ENCODE measurements at places on chromosomes 16 and 17.

- no peak for DNase-seq
These were observed 17.6 kb upstream of the CYB5B start for GRCh38 chr16:69406780-69407331.

DNA sequence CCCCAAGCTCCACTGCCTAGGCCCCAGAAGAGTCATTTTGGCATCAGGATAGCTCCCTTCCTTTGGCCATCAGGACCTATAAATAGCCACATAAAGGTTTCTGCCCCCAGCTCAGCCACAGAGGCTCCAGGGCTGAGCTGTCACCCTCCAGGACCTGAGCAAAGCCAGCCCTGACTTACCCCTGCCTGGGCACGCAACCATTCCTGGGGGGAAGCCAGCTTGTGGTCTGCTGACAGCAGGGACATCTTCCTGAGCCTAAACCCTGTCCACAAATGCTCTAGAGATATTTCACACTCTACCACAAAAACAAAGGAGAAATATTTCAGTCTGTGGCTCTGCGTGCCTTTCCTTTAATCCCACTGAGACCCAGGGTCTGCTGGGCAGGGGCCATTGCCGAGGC lies 123.7 kb upstream of the CCL2 start:
- no peak for DNase-seq

DNA sequence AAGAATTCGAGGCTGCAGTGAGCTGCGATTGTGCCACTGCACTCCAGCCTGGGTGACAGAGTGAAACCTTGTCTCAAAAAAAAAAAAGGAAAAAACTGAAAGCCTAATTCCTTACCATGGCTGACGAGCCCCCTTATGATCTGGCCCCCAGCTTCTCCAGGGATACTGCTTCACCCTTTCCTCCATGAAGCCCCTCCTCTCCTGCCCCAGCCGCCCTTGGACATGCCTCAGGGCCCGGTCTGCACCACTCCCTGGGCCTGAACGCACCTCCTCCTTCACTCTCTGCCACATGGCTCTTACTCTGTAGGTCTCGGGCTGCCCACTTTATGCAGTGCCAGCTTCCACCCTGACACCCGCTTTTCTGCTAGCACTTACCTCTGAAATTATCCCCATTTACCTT lies 65.3 kb downstream of the COG7 start:
- DNase-seq = no peak

GRCh38 chr16:1323296-1324239 lies 9.9 kb upstream of the BAIAP3 start:
- no peak for DNase-seq

GRCh38 chr16:87163637-87164036 lies 153.6 kb downstream of the C16orf95 start:
- no peak for DNase-seq

GRCh38 chr16:58843675-58844074 lies 109.6 kb upstream of the GOT2 start:
- peak; percentile 45 for DNase-seq

GRCh38 chr17:55763856-55764255 lies 13.0 kb downstream of the PCTP start:
- DNase-seq = peak; percentile 59

GRCh38 chr17:17155568-17155967 lies 50.6 kb downstream of the PLD6 start:
- DNase-seq = no peak

- DNase-seq = peak; percentile 13
These were observed 48.5 kb downstream of the HAPSTR1 start for GRCh38 chr16:9139965-9140364.

GRCh38 chr17:48502901-48503300 lies 27.9 kb downstream of the HOXB1 start:
- DNase-seq = no peak

GRCh38 chr16:77424871-77425604 lies 9.8 kb downstream of the ADAMTS18 start:
- DNase-seq = no peak

DNA sequence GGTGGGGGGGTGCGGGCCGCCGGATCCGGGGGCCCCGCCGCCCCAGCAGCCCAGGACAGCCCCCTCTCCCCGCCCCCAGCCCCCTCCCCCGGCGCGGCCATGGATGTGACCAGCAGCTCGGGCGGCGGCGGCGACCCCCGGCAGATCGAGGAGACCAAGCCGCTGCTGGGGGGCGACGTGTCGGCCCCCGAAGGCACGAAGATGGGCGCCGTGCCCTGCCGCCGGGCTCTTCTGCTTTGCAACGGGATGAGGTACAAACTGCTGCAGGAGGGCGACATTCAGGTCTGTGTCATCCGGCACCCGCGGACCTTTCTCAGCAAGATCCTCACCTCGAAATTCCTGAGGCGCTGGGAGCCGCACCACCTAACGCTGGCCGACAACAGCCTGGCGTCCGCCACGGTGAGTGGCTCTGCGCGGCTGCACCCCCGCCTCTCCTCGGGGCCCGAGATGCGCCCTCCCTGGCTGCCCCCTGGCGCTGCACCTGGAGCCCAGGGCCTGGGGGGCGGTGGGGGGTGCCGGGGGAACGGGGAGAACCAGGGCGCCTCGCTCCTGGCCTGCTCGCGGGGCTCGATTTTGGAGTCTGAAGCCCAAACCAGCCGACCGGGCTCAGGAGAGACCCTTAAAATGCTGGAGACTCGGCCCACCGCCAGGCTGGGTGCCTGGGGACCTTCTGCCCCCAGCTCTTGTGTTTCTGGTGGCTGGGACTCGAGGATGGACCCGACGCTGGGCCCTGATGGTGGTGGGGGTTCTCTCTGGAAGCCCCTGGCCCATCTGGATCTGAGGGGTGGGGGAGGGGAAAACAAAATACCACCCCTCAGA lies 744 bp downstream of the CMIP start:
- DNase-seq = no peak

- DNase-seq = no peak
These were observed 19.6 kb downstream of the CPPED1 start for GRCh38 chr16:12784076-12784475.

DNA sequence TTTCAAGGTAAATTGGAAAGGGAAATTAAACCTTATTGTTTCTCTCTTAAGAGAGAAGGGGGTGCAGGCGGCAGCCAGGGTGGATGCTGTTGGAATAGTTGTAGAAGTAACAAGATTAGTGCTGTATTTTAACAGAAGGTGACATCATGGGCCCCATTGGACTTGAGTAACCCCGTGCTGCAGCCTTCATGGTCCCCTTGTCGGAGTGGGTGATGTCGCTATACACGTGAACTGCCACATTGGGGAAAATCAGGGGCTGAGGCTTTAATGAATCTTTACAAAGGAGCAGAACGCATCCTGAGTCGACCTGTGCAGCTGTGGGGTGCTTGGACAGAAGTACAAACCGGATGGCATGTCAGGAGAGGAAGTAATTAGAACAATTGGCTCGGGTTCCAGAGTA lies 3.2 kb downstream of the SNX11 start:
- no peak for DNase-seq

DNA sequence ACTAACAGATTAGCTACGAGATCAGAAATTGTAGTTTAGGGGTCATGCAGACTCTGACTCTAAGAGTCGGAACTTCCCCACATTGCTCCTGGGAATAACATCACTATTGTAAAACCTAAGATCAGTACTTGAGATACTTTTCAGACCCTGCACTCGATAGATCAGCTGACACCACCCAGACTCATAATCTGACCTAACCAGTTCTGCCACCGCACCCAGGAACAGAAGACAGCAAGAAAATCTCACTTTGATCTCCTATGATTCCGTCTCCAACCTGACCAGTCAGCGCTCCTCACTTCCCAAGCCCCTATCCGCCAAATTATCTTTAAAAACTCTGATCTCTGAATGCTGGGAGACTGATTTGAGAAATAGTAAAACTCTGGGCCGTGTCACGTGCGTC lies 27.2 kb upstream of the ASGR2 start:
- no peak for DNase-seq

GRCh38 chr17:40602445-40603443 lies 37.5 kb upstream of the CCR7 start:
- DNase-seq = no peak

GRCh38 chr17:42775534-42776098 lies 2.4 kb downstream of the VPS25 start:
- peak; percentile 52 for DNase-seq

GRCh38 chr17:83161298-83162034 lies 82.1 kb downstream of the METRNL start:
- DNase-seq = no peak

DNA sequence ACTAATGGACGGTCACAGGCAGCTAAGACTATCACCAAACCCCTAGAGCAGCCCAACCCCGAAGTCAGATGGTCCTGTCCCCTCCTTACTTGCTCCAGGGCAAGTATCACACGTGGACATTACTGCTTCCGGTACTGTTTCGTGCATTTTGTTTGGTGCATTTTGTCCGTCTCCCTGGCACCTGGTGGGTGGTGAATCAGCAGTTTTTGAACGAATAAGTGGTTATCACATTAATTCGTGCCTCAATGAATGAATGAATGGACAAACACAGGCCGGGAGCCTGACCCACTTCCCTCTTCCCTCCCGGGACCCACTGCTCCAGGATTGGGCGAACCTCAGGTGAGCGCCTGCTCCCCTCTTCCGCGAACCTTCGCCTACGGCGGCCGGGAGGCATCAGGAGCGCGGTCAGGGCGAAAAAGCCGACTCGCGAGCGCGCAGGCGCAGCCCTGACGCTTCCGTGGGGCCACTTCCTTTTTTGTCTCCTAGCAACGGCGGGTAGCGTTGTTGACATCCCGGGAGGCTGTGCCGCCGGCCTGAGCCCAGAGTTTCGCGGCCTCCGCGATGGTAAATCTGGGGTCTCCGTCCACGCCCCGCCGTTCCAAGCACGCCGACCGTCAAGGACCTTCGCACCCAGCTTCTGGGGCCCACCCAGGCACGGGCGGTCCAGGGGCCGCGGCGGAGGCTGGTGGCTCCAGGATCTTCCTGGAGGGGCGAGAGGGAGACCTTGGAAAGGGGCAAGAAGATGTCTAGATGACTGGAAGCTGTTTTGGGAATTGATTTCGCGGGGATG lies at the start of gene DYNLRB2:
TSS of gene DYNLRB2 (plus strand) at position 478 of the 790 bp plus-strand sequence. CDS start at position 562, 84 bp downstream.
- peak; percentile 90 for DNase-seq

GRCh38 chr17:80109713-80110446 lies 8.5 kb downstream of the GAA start:
- no peak for DNase-seq

GRCh38 chr17:6675201-6675825 lies 23.8 kb downstream of the C17orf100 start:
- no peak for DNase-seq

DNA sequence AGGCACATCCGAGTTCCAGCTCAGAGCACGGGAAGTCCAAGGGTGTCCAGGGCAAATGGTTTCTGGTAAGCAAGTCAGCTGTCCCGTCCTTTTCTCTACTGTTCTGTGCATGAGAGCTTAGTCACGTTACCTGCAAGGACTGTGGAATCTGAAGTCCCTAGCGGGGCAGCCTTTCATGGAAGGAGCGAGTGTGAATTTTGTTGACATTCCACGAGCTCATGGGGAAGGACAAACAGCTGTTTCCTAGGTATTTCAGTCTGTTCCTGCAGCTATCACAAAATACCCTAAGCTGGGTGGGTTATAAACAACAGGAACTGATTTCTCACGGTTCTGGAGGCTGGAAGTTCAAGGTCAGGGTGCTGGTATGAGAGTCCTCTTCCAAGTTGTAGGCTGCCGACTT lies 109.2 kb downstream of the SDR42E1 start:
- DNase-seq = no peak

- DNase-seq = no peak
These were observed 26.7 kb downstream of the PLD6 start for GRCh38 chr17:17179371-17179827.

GRCh38 chr16:89096768-89097391 lies 3.2 kb downstream of the ACSF3 start:
- no peak for DNase-seq

GRCh38 chr17:62708587-62708986 lies 81.1 kb downstream of the MRC2 start:
- no peak for DNase-seq

- DNase-seq = peak; percentile 88
These were observed 9.2 kb upstream of the PRKCB start for GRCh38 chr16:23826528-23827045.

GRCh38 chr17:44902135-44902760 lies 3.0 kb upstream of the EFTUD2 start:
- DNase-seq = no peak

DNA sequence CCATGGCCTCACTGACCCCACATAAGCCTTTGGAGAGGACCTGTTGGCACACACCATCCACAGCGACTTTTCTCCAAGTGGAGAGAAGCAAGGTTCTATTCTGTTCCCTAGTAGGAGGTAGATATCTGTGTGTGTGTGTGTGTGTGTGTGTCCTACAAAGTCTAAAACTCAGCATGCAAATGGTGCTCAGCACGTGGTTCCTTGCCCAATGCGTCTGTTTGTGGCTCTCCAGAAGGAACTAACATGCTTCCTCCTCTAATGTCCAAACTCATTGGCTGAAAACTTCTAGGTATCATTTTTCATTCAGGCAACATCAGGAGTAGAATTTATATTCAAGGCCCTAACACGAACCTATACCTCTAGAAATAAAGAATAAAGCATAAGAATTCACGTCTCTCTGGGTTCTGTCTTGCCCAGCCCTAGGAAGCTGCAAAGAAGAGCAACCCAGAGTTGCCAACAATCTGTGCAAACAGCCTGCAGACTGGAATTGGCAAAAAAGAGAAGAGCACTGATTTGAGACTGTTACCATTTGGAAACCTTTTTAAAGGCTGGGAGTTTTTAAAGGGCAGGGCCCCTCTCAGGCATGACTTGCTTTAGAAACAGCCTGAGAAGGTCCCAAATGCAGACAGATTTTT lies 25.5 kb downstream of the MAP3K14 start:
- DNase-seq = peak; percentile 82

DNA sequence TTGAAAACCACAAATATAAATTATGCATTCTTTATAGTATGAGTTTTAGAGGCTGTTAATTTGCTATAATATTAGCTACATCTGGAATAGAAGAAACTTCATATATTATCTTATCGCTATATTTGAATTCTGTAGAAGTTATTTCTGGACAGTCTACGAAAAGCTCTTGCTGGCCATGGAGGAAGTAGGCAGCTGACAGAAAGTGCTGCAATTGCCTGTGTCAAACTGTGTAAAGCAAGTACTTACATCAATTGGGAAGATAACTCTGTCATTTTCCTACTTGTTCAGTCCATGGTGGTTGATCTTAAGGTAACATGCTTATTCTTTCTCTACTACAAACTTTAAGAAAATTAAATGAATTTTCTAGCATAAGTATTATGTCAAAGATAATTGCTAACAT lies 96.8 kb downstream of the OMG start:
- no peak for DNase-seq

GRCh38 chr17:17426184-17426583 lies 50.6 kb upstream of the MED9 start:
- DNase-seq = no peak

DNA sequence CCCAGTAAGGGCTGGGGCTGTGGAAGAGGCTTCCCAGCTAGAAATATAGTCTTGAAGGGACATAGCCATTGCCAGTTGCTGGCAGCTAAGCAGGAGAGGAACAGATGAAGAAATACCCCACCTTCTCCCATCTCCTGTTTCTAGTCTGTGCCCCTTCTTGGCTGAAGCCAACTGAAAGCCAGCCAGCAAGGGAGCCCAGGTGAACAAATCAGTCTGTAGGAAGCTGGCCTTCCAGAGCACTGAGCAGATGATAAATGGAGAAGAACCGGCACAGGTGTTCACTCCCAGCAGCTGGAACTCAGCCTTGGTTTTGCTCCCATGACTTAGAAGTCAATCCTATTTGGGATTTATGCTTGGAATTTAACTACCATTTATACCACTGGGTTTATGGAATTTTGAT lies 69.2 kb upstream of the DHX40 start:
- no peak for DNase-seq

All from AML-193 (cell line).